HFF-Myc (cell line): ENCODE measurements at places on chromosomes 4 and X.

DNA sequence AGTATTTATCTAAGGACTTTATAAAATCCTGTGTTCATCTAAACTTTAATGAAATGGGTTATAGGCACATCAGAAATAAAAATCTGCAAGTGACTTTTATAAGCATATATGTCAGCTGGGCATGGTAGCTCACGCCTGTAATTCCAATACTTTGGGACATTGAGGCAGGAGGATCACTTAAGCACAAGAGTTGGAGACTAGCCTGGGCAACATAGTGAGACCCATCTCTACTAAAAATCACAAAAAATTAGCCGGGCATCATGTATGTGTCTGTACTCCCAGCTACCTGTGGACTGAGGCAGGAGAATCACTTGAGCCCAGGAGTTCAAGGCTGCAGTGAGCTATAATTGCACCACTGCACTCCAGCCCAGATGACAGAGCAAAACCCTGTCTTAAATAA lies 20.9 kb downstream of the TBC1D9 start:
- no peak for DNase-seq

GRCh38 chr4:165635951-165636350 lies 237.1 kb upstream of the TLL1 start:
- no peak for DNase-seq

DNA sequence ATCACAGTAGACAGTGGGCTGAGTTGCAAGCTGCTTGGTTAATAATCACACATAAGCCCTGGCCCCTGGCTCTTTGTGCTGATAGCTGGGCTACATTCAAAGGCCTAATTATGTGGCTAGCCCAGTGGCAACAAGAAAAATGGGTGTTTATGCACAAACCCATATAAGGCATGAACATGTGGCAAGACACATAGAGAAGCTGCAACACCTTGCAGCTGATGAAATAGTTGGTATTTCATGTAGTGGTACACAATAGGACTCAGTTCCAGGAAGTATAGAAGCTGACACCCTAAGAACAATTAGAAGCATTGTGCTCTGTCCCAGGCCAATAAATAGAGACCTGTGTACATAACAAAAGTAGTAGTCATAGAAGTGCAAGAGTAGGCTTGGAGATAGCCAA lies 14.6 kb upstream of the ZNF630 start:
- DNase-seq = no peak

DNA sequence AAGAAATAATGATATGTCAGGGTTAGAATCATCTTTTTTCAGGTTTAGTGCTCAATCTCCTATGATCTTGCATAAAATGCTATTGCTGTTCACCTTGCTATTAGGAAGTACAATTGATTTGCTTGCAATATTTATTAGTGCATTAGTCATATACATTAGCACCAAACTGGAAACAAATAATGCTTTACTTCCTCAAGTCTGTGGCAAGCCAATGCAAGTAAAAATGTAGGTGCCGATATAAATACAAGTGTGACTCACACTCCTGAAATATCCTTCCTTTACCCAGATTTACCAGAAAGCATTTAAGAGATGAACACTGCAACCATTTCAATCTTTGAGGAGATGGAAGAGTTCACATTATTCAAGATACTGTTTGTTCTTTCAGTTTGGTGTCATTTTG lies 1487.7 kb upstream of the ADGRL3 start:
- DNase-seq = no peak

GRCh38 chr4:47651231-47651630 lies 166.2 kb downstream of the ATP10D start:
- no peak for DNase-seq

DNA sequence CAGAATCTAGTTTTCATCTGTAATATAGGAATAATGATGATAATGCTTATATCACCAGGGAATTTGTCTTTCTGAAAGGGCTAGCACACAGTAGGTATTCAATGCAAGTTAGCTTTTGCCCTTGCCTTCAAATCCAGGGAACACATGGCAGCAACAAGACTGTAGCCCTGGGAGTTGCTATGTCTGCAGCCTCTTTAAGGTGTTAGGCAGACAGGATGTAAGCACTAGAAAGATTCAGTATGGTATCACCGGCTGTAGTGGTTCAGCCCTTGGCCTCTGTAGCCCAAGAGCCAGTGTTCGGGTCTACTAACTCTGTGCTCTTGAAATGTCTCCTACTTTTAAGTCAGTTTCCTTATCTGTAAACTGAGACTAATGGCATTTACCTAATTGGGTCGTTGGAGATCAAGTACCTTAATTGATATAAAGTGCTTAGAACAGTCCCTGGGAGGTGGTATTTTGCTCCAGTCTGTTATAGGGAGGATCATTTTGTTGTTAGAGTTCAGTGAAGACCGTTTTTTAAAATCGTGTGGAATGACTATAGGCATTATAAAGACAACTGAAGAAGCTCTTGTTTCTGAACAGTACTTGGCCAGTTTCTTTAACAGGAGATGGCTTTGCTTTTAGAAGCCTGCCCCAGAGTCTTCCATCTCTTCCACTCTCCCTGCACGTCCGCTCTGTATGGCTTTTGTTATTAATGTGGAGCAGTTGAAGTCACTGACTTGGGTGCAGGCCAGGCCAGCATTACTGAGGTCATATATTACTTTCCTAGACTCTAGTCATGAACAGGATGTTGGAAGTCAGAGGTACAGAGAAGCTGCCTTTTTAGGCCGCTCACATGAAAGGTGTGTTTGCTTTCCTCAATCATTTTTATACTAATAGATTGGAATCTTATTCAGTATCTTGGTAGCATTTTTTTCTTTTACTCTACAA lies 44.8 kb downstream of the GAB1 start:
- DNase-seq = peak; percentile 86

DNA sequence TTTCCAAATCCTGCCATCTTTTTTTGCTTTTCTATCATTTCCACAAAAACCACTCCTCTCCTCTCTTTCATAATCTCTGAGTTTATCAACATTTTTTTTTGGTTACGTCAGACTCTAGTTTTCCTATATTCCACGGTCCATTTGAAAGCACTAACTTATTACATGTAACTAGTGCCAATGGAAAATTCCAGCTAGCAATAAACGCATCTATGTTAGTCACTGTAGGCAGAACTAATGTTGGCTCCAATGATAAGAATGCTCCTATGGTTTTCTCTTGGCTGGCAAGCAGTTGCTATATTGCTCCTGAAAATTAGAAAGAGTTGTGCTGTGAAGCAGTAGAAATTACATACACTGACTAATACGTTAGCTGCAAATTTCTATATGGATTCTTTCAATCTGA lies 634.6 kb upstream of the FTHL17 start:
- DNase-seq = no peak

DNA sequence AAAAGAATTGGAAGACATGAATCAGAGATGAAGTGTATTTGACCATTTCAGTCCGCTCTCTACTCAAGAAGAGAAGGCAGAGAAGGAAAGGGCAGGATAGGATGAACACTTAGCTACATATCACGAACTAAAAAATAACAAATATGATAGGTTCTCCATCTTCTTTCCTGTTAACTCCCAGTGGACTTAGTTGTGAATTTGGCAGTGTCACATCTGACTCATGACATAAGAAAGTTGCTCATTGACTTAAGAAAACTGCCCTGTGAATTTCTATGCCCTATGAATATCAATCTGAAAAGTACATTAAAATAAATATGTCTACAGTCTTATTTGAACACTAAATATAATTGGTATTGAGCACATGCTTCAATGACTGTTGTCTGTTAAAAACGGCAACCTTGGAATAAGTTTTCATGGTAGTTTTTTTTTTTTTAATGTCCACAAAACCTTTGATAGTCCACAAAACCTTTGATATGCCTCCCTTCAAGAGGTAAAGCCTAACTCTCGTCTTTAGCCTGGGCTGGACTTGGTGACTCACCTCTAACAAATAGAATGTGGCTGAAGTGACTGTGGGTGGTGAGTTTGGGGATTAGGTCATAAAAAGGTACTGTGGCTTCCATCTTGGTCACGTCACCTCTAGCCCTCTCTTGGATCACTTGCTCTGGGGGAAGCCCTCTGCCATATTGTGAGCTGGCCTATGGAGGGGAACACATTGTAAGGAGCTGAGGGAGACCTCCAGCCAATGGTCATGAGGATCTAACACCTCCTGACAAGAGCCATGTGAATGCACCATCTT lies 184.7 kb upstream of the S100G start:
- no peak for DNase-seq

DNA sequence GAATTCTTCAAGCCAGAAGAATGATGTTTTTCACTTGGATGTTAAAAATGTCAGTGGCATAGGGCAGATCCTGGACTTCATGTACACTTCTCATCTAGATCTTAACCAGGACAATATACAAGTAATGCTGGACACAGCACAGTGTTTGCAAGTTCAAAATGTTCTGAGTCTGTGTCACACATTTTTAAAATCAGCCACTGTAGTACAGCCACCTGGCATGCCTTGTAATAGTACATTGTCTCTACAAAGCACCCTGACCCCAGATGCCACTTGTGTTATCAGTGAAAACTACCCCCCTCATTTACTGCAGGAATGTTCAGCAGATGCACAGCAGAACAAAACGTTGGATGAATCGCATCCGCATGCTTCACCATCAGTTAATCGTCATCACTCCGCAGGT lies 11.9 kb downstream of the ZBTB49 start:
- DNase-seq = no peak
